LHCN-M2 (cell line): ENCODE measurements at places on chromosomes 5 and 9. TPM values are rescaled to one million over a fixed set of nuclear protein-coding genes. Genes with fewer than 3 reads are reported as not detected.

GRCh38 chr9:89879276-89879675 lies 274.5 kb downstream of the GADD45G start:
- no peak for DNase-seq

- no peak for DNase-seq
Observed at GRCh38 chr5:1319436-1320256, 24.8 kb upstream of the TERT start.

DNA sequence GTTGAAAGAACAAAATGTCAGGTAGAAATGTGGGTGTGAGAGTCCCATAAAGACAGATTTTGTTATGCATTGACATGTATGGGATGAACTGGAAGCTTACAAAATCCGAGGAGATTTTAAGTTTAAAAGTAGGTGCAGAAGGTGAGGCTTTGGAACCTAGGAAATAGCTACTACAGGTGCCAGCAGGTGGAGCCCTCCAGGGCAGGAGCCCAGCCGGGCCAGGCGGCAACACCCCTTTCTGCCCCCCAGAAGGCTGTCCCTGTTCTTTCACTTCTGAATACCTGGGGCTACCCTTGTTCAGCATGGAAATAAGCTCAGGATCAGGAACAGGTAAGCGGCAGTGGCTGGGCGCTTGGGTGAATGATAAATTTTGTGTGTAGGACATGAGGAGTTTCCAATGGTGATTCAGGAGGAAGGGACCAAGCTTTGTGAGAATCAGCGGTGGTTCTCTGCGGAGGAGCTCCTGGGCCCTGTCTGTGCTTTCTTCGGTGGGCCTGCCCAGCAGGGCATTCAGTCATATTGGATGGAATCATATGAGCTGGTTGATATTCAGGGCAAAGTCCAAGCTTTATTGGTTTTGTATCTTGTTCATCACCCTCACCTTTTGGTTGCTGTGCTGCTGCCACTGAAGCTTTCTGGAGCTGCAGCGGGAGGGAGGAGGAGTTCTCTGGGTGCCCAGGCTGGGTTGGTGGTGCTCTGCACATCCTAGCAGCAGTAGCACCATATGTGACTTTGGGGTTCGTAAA lies 12.3 kb downstream of the PCBD2 start:
- no peak for DNase-seq

DNA sequence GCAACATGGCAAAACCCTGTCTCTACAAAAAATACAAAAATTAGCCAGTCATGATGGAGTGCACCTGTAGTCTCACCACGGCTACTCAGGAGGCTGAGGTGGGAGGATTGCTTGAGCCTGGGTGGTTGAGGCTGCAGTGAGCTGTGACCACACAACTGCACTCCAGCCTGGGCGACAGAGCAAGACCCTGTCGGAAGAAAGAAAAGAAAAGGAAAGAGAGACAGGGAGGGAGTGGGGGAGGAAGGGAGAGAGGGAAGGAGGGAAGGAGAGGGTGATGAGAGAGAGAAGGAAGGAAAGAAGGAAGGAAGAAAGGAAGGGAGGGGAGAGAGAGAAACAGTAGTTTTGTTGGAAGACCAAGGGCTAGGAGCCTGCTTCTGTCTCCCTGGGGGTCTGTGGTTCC lies 142.4 kb downstream of the C9orf50 start:
- no peak for DNase-seq

ALDOB gene
- not detected in 2 replicates for total RNA-seq

ARAP3 gene
- 0.69 and 0.83 TPM in 2 replicates for total RNA-seq

DNA sequence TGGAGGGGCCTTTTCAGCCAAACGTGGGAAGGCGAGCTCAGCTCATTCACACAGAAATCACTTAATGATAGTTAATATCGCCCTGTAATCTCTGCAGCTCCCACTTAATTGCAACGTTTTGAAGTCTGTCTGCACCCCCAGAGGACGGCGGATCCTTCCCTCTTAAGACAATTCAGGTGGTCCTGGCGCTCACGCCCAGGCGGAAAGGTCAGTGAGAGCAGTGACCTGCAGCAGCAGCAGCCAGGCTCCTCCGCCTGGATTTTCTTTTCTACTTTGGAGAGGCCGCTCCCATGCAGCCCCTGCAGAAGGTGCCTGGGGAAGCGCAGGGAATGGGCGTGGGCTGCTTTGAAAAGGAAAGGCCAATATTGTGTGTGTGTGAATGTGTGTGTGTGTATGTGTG lies 400.9 kb upstream of the IRX1 start:
- no peak for DNase-seq

GLRA1 gene
- total RNA-seq, result not detected in 2 replicates

GRCh38 chr5:159788835-159789331 lies 127.4 kb upstream of the ADRA1B start:
- DNase-seq, result no peak

GRCh38 chr9:22773501-22774220 lies 327.0 kb downstream of the DMRTA1 start:
- DNase-seq, result no peak

PCDHB10 gene
- total RNA-seq, result 2.4 and 2.8 TPM in 2 replicates

DNA sequence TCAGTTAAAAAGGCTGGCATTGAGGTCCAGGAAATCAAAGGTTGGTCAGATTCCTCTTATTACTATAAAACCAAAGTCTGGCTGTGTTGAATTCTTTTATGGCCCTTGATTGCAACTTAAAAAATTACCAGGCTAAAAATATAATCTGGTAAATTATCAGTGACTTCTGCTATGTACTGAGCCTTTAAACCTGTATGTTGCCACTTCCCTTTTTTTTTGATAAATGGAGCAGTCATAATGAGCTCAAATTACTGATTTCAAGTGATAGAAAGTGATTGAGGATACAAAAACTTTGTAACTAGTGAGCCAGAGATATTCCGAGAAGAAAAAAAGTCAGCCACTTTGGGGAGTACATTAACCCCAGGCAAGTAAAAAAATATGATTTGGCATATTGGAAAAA lies 100.1 kb downstream of the GIN1 start:
- DNase-seq, result no peak
